Activated CD4-positive, alpha-beta memory T cell treated with anti-CD3 and anti-CD28 coated beads for 36 hours (primary cell): ENCODE measurements at places on chromosomes 1 and 21. TPM values are rescaled to one million over a fixed set of nuclear protein-coding genes. Genes with fewer than 3 reads are reported as not detected.

- no peak overlapping the region for H3K4me3 ChIP-seq
- H3K36me3 ChIP-seq: no peaks in the 10 kb centered on the region
- no peaks in the 10 kb centered on the region for H3K4me1 ChIP-seq
These were observed 138.2 kb downstream of the ZNF326 start for GRCh38 chr1:90133133-90133532.

DNA sequence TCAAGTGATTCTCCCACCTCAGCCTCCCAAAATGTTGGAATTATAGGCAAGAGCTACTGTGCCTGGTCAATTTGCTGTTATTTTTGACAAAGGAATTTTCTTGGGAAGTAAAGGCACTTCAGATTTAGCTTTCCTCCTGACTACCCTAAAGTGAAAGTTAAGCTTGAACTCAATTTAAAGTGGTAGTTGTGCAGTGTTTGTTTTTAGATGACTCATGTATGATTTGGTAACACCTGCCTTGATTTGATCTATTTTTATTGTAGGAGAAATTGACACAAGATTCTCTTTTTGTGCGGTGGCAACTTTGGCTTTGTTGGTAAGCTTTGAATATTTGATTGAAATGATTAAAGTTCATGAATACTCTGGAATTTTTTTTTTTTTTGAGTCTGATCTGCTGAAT is 5.0 kb downstream of the RABGGTB start:
- peak overlapping the region; percentile 99 for H3K4me3 ChIP-seq
- peaks cover 87% of the 10 kb centered on the region for H3K36me3 ChIP-seq
- no peaks in the 10 kb centered on the region for H3K27me3 ChIP-seq
- H3K27ac ChIP-seq: peak overlapping the region; percentile 88
- peaks cover 40% of the 10 kb centered on the region for H3K4me1 ChIP-seq

DNA sequence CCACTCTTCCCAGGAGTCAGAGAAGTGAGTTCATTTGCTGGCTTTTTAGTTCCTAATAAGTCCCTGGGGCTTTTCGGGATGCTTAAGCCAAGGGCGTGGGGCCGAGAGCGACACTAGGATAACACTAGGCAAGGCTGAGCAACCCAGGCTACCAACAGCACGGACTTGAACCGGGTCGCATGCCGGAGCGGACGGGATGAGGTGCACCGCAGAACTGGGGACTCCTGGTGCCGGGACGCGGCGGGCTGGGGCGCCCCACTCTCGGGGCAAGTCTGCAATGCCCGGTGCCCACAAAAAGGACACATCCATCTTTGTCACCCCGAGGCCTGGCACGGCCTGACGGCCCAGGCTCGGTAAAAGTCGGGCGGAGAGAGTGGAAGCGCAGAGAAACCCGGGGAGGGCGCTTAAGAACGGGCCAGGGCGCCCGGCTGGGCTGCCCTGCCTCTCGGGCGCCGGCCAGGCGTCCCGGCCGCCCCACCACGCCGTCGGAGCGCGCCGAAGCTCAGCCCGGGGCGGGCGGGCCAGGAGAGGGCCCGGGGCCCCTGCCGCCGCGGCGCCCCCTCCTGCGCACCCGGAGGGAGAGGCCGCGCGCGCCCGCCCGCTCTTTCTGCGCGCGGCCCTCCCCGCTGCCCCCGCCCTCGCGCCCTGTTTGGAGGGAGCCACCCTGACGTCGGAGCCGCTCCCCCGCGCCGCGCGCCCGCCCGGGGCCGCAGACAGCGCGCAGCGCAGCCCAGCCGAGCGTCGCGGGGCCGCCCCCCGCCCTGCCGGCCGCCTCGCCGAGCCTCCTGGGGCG is at the start of gene NBL1:
TSS of gene NBL1 (plus strand) at position 710 of the 793 bp plus-strand sequence. CDS start 10,720 bp downstream, outside the sequence.
- peak within 1 kb of the TSS; percentile 87 for H3K4me3 ChIP-seq
- DNase-seq: peak; percentile 78
- peak within 1 kb of the TSS; percentile 77 for H3K27ac ChIP-seq
- H3K27me3 ChIP-seq: peaks cover 9% of the 10 kb centered on the region
- H3K4me1 ChIP-seq: peaks cover 32% of the 10 kb centered on the region

DNA sequence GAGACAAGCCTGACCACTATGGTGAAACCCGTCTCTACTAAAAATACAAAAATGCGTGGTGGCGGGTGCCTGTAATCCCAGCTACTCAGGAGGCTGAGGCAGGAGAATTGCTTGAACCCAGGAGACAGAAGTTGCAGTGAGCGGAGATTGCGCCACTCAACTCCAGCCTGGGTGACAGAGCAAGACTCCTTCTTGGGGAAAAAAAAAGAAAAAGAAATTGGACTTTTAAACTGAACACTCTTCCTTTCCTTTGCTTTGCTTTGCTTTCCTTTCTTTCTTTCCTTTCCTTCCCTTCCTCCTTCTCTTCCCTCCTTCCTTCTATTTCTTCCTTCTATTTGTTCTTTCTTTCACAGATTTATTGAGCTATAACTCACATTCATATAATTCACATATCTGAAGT is 43.3 kb upstream of the PUM1 start:
- no peaks in the 10 kb centered on the region for H3K4me1 ChIP-seq
- no peak for DNase-seq
- H3K36me3 ChIP-seq: no peaks in the 10 kb centered on the region

DNA sequence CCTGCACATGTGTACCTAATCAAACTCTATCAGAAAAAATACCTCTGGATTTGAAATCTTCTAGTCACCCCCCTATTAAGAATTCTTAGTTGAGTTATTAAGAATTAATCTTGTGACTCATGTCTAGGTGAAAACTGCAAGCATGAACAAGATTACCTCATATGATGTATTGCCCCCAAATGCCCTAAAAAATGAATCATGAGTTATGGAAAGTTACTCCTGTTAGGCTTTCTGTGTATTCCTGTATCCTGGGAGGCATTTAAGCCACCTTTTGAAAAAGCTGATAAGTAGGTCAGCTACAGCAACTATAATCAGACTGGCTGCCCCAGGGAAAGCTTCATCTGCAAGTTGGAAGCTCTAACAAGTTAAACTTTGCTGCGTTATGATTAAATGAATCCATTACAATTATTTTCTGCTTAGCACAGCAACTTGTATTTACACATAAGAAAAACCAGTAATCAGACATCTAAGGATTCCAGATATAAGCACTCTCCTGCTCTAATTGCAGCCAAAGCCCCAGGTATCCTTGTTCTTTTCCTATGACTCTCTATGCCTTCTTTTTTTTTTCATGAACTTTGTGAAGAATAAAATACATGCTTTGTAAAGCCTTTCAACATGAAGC is 147.7 kb downstream of the NTPCR start:
- no peaks in the 10 kb centered on the region for H3K27me3 ChIP-seq
- no peak for DNase-seq
- H3K36me3 ChIP-seq: peaks cover 17% of the 10 kb centered on the region
- H3K27ac ChIP-seq: no peak overlapping the region

- H3K4me1 ChIP-seq: no peaks in the 10 kb centered on the region
- no peak for DNase-seq
- H3K4me3 ChIP-seq: no peak overlapping the region
- H3K27me3 ChIP-seq: no peaks in the 10 kb centered on the region
- peaks cover 2% of the 10 kb centered on the region for H3K36me3 ChIP-seq
These were observed 53.5 kb downstream of the ST3GAL3 start for GRCh38 chr1:43760745-43761317.

DNA sequence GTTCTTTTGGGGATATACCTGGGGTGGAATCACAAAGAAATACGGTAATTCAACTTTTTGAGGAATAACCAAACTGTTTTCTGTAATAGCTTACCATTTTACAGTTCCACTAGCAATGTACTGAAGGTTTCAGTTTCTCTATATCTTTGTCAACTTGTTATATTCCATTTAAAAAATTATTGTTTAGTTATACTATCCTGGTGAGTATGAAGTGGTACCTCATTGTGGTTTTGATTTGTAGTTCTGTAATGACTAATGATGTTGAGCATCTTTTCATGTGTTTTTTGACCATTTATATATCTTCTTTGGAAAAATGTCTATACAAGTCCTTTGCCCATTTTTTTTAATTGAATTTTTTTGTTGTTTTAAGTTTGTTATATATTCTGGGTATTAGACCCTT is 39.4 kb downstream of the MAST2 start:
- peaks cover 13% of the 10 kb centered on the region for H3K4me1 ChIP-seq
- DNase-seq: no peak
- no peaks in the 10 kb centered on the region for H3K27me3 ChIP-seq
- H3K4me3 ChIP-seq: no peak overlapping the region
- no peak overlapping the region for H3K27ac ChIP-seq

DNA sequence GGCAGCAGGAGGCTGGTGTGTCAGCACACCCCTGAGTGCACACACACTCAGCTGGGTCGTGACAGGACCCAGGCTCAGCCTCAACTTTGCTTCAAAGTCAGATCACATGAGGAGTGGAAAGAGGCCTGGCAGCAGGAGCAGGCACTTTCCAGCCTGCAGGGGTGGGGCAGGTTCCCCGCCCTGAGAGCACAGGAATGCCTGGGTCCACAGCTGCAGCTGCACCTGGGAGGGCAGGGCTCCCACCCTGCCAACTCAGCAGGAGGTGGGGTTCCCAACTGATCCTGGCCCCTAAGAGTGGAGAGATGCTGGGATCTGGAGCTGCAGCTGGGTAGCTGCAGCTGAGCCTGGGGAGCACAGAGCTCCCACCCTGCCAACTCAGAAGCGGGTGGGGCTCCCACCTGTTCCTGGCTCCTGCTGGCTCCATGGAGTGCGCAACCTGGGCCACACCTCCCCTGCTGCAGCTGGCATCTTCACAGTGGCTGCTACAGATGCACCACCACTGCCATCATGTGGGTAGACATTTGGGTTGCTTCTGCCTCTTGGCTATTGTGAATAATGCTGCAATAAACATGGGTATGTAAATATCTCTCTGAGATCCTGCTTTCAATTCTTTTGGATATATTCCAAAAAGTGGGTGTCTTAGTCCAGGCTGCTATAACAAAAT is 415.4 kb downstream of the TTLL7 start:
- H3K4me1 ChIP-seq: peaks cover 4% of the 10 kb centered on the region
- H3K4me3 ChIP-seq: no peak overlapping the region
- peaks cover 1% of the 10 kb centered on the region for H3K36me3 ChIP-seq

- H3K27me3 ChIP-seq: no peaks in the 10 kb centered on the region
- no peak for DNase-seq
- no peak overlapping the region for H3K27ac ChIP-seq
- no peaks in the 10 kb centered on the region for H3K36me3 ChIP-seq
These were observed 427.2 kb upstream of the VAMP3 start for GRCh38 chr1:7343882-7344281.

DNA sequence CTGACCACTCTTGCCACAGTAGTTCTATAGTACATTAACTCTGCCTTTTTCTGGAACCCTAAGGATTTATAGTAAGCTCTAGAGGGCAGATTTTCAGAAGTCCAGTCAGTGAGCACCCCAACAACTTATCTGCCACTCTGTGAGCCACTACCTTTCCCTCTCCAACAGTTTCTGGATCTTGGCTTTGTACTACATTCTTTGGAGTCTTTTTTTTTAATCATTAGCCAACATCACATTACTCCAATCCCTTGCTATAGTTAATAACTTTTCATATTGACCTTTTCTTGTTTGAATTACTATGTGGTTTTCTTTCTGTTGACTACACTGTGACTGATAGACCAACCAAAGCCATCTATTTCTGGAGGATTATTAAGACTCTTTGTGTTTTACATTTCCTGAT is 1596.7 kb upstream of the PRMT6 start:
- no peak overlapping the region for H3K4me3 ChIP-seq
- H3K27ac ChIP-seq: no peak overlapping the region
- H3K4me1 ChIP-seq: no peaks in the 10 kb centered on the region
- no peaks in the 10 kb centered on the region for H3K27me3 ChIP-seq
- no peaks in the 10 kb centered on the region for H3K36me3 ChIP-seq
- no peak for DNase-seq

DNA sequence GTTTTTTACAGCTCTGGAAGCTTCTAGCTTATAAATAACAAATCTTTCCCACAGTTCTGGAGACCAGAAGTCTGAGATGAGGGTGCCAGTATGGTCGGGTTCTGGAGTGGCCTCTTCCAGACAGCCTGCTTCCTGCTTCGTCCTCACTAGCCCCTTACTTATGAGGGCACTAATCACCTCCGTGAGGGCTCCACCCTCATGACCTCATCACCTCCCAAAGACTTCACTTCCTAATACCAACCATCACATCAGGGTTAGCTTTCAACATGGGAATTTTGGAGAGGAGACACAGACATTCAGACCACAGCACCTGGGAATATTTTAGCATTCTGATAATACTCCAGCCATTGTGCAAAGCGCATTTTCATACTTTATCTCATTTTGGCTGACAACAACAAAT is 223.7 kb upstream of the IRF2BP2 start:
- no peak overlapping the region for H3K27ac ChIP-seq
- H3K4me1 ChIP-seq: peaks cover 12% of the 10 kb centered on the region
- H3K27me3 ChIP-seq: no peaks in the 10 kb centered on the region
- H3K4me3 ChIP-seq: no peak overlapping the region
- no peaks in the 10 kb centered on the region for H3K36me3 ChIP-seq

GRCh38 chr1:229669333-229669732 is 43.3 kb downstream of the URB2 start:
- peaks cover 4% of the 10 kb centered on the region for H3K4me1 ChIP-seq
- H3K27ac ChIP-seq: no peak overlapping the region
- H3K36me3 ChIP-seq: peaks cover 9% of the 10 kb centered on the region
- H3K4me3 ChIP-seq: no peak overlapping the region
- DNase-seq: no peak
- H3K27me3 ChIP-seq: no peaks in the 10 kb centered on the region

DNA sequence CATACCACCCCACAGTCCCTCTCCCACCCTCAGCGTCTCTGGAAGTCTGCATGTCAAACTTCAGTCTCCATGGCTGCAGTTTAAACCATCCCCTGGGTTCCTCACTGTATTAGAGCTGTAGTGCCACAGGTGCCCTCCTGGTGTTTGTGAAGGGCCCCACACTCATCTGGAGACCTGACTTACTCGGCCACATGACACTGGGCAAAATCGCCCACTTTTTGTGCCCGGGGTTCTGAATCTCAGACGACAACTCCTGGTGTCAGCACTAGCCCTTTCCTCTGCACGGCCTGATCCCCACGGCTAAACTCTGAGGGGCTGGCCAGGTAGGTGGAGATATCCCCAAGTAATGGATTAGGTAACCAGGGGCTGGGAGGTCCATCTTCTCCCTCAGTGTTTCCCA is 6.5 kb downstream of the INKA2 start:
- H3K27ac ChIP-seq: no peak overlapping the region
- H3K27me3 ChIP-seq: peaks cover 5% of the 10 kb centered on the region
- H3K4me3 ChIP-seq: no peak overlapping the region
- H3K36me3 ChIP-seq: no peaks in the 10 kb centered on the region

DNA sequence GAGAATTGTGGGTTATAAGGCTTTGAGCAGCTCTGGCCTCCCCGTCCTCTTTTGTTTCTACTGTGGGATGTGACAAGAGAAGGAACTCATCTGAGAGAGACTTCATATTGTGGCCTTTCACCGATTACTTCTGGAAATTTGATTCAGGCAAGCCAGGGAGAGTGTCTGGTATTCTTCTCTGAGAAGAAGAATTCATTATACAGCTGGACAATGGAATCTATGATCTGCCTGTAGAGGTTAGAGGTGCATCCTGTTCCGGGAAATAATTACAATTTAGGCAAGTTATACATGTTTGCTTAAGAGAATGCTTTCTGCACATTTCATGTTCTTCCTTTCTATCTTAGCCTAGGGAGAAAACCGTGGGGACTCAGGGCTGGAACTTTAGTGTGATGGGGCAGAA is 12.8 kb upstream of the RNU1-2 start:
- no peak overlapping the region for H3K27ac ChIP-seq
- H3K27me3 ChIP-seq: peaks cover 33% of the 10 kb centered on the region
- no peak overlapping the region for H3K4me3 ChIP-seq
- no peak for DNase-seq
- H3K4me1 ChIP-seq: no peaks in the 10 kb centered on the region
- no peaks in the 10 kb centered on the region for H3K36me3 ChIP-seq

Gene RNU1-3
- total RNA-seq: 1,390 TPM

Gene BCAN
- not detected for total RNA-seq

Gene TRPM2
- 1.6 TPM for total RNA-seq

Gene SPRR2E
- total RNA-seq: not detected

Gene KCNQ4
- 0.45 TPM for total RNA-seq

Gene PGLYRP4
- not detected for total RNA-seq

Gene NBPF6
- 0.12 TPM for total RNA-seq
